ENCODE measurements at places on chromosomes 4 and X.

DNA sequence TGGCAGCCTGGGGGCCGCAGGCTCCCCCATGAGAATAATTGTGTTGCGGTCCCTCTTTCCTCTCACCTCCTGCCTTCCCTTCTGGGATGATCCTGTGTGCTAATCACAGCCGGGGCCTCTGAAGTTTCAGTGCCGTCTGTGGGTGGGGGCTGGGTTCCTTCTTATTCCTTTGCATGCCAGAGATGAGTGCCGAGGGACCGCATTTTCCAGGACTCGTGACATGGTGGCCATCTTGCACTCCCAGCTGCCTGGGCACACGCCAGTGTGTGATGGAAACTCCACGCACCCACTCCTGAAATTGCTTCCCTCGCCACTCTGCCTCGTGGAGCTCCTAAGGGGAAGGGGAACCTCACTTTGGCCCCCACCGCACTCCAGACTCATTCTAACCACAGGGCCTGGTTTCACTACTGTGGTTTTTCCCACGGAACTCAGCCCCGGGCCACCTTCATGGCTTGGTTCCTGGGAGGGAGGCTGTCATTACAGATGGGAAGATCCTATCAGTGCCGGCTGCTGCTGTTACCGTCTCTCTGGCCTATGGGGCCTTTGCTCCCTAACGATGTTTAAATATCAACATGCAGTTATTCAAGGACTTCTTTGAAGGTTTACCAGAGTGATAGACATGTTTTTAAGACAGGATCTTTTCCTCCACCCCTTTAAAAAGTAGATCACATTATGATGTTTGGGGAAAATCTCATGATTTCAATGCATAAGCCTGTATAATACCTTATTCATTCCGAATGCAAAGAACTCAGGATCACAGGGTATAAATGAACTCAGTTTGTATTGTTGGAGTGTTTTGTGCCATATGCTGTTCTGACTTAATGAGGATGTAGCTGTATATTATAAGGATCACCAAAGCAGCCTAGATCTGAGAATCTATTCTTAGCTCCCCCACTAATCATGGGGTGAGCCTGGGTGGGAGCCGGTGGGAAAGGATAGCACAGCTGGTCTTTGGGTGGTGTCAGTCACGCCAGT lies 89.6 kb downstream of the SORCS2 start:
- DNase-seq, result no peak

DNA sequence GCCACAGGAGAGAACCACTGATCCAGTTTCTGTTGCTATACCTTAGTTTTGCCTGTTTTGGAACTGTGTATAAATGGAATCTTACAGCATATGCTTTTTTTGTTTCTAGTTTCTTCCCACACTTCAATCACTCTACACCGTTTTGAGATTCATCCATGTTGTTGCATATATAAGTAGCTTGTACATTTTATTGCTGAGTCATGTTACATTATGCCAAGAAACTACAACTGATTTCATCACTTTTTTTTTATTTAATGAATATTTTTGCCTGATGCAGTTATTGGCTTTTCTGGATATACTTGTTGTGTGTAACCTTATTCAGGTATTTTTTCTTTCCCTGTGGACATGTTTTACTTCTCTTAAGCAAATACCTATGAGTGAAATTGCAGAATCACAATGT lies 1135.9 kb downstream of the RAPGEF2 start:
- no peak for DNase-seq

- DNase-seq, result peak; percentile 36
These were observed 63.9 kb downstream of the TRAPPC11 start for GRCh38 chr4:183722731-183723560.

DNA sequence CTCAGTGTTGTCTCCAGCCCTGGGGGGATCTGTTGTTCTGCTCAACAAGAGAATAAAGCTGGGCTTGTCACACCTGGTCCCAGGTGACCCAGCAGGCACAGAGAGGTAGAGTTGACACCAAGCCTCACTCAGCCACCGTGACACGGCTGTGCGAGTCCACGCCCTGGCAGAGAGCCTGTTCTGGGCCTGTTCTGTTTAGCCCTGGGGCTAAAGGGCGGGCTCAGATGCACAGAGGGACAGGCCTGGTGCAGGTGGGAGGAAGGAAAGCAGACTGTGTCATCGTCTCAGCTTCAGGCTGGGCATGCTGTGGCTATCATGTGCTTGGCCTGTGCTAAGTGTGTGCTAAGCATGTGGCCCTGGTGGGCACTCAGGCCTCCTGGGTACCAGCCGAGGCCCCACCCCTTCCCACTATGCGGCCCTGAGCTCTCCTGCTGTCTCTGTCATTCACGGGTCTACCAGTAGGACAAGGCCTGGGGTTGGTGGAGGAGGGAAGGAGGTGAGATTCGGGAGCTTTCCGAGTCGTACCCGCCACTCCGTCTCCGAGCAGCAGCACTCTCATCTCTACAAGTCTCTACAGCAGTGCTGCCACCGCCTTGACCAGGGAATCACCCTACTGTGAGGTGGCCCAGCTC lies 10.8 kb downstream of the WFS1 start:
- DNase-seq, result no peak

DNA sequence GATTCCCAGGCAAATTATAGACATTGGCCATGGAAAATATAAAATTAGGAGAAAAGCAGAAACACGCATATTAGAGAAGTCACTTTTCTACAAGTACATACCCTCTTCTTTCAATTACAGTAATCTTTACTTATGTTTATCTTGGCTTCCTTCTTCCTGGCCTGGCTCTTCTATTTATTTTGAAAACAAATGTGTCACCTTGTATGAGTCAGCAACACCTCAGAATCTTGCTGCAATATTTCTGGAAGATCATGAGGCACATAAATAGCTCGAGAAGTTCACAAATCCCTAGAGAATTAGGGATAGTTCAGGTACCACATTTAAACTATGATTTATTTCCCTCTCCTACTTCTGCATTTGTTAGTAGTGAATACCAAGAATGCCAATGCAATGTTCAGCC lies 124.6 kb downstream of the ANOS1 start:
- no peak for DNase-seq

DNA sequence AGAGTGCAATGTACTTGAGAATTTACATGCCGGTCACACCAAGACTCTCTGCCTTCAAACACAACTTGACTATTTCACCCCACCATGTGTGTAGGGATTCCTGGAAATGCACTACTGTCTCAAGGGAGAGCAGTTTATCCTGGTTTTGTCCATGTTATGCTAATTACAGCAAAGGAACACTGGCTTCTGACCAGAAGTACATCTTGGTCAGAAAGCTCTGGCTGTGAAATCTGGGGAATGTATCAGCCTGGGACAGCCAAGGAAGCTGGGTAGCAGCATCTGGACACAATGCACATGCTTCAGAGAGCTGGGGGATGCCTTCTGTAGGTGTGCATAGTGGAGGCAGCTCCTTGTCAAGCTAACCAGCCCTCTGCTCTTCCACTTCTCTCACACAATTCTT lies 1432.6 kb upstream of the TENM3 start:
- DNase-seq, result no peak

- no peak for DNase-seq
These were observed 16.0 kb upstream of the SH3RF1 start for GRCh38 chr4:169286562-169287301.

DNA sequence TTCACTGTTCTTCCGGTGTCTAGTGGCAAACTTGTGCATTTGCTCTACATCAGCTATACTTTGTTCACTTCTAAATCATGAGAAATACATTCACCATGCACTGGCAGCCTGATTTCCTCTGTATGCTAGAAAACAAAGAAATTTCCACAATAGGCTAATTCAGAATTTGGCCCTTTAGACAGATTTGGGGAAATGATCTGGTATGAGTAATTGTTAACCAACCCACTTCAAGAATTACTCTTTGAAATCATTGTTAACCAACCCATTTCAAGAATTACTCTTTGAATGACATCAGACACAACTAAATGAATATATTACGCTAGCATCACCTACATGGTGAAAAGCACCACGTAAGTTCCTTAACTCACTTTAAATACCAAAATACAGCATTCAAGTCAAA lies 14.6 kb downstream of the APBB2 start:
- no peak for DNase-seq
